ENCODE measurements at places on chromosomes 5 and 9.

GRCh38 chr5:37738057-37738691 is 101.7 kb downstream of the GDNF start:
- DNase-seq: no peak

GRCh38 chr9:119278171-119278570 is 91.1 kb downstream of the BRINP1 start:
- DNase-seq: no peak

DNA sequence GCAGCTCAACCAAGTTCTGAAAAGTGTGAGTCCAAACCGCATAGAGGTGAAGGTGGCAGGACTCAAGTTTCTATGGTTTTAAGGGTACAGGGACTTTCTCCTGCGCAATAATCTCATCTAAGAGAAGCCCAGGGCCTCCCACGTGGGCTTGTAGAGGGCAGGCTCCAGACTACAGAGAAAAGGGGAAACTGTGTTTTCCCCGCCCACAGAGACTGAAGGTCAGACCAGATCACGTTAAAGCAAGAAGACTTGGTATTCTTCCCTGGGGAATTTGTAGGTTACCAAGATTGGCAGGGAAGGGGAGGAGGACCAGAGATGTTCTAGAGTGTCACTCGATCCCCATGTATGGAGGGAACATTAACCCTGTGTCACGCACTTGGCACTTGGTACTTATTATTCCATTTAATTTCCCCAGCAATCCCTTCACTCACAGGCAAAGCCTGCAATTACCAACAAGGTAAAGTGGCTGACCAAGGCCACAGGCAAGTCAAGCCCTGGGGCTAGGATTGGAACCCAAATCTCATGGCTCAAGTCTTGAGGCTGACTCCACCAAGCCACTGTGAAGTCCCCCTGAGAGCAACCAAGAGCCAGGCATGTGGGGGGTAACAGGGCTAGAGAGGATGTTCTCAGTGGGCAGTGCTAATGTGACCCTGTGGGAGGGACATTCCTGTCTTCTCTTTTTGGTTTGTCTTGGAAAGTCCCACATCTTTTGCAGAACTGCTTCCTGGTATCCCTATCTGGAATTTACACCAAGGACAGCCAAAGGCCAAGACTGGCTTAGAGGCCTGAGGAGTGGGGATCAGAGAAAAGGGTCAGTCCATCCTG is 18.3 kb upstream of the NEK6 start:
- DNase-seq: no peak

GRCh38 chr5:12777342-12777741 is 873.1 kb upstream of the CTNND2 start:
- no peak for DNase-seq

GRCh38 chr5:149143470-149143869 is 2.2 kb downstream of the ABLIM3 start:
- DNase-seq: no peak
